ENCODE measurements at places on chromosomes 6 and 20.

DNA sequence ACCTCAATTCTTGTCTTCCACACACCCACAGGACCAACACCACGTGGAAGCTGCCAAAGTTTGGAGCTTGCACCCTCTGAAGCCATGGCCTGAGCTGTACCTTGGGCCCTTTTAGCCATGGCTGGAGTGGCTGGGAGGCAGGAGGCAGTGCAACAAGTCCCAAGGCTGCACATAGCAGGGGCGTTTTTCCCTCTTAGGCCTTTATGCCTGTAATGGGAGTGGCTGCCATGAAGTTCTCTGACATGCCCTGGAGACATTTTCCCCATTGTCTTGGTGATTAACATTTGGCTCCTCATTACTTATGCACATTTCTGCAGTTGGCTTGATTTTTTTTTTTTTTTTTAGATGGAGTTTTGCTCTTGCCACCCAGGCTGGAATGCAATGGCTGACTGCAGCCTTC lies 44.4 kb upstream of the SLC22A3 start:
- no peak for DNase-seq

GRCh38 chr20:47789081-47789763 lies 3.9 kb upstream of the SULF2 start:
- no peak for DNase-seq

DNA sequence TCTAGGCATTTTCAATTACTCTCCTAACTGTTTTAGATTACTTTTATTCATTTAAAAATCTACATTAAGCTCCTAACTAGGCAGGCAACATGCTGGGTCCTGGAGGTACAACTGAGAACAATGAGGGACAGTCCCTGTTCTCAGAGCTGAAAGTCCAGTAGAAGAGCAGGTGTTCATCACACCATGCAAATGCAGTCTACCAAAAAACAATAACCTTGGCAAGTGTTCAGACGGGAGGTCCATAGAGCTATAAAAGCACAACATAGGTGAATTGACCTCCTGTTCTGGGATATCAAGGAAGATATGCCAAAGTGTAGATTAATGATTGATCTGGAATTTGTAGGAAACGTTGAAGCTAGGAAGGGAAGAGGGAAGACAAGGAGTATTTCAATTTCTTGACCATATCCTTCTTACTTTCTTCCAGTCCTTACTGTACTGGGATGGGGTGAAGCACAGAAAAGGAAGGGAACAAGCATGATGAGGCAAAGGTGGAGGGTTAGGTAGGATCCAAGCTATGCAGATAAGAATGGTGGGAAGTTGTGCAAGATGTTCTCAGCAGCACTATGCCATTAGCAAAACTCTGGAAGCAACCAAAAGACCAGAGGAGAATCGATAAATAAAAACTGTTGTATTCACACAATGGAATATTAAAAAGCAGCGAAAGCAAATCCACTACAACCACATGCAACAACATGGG lies 485.7 kb upstream of the JARID2 start:
- DNase-seq, result no peak

DNA sequence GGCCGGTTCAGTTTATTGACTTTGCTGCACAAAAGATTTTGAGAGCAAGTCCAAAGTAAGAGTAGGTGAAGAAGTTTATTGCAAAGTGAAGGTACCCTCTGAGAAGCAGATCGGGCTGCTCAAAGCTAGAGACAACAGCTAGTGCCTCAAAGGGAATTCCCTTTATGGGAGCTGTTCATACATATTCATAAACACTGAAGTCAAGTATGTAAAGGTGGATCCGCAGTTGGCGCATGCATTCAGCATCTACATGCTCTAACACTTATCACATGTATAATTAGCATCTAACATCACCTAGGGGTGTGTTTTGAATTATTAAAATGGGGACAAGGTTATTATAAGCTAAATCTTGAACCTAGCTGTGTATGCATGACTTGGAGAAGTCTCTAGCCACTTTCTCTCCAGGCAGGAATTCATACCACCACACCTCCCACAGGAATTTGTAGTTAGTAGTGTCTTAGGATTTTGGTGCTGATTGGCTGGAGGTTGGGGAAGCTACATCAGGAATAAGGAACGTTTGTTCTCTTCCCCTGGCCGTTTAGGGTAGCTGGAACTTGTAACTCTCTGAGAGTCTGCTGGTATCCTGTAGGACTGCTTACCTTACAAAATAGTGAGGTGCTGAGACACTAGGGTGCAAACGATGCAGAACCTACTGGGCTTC lies 1633.9 kb downstream of the GRIK2 start:
- no peak for DNase-seq

DNA sequence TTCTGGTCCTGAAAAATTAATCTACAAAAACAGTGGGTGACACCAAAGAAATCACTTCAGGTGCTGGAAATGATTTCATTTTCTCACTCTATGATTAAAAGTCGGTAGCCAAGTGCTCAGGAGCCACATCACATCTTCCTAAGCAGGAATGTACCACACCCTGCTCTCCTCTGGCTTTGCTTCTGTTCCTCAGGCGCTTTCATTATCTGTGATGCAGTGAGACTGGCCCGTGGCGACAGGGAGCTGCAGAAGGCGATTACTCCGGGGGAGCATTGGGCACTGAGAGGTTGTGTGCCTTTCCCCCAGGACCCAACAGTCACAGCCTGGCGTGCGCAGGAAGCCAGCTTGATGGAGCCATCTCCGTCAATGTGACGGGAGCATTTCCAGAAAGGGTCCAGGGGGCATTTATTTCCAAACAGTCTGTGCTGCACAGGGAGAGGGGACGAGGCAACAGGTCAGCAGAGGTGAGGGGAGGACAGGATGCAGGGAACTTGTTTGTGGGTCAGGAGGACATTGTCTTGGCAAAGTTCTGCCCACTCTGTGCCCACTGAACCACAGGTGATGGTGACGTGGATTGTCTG lies 5.6 kb upstream of the ZNF831 start:
- DNase-seq, result no peak

DNA sequence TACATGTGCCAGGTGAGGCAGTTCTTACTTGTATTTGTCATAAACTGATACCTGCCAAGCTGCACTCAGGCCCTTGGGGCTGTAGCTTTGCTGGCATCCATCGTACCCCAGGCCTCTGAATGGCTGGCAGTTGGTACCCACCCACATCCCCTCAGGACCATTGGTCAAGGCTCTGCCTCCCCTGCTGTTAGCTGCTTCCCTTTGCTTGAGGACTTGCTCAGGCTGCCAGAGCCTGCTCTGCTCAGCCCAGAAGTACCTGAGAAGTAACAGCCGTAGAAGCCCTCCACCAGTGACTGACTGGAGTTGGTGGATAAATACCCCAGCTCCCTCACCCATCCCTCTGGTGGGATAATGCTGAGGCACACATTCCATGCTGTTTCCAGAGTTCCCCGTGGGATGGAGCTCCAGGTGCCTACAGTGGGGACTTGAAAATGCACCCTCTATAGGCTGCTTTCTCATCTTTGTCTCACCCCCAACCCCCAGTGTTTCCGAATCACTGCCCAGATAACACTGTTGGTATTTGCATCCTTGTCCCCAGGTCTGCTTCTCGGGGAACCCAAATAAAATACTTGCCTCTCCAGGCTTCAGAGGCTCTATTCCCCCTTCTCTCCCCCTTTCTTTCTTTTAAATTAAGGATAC lies 7.3 kb downstream of the EBF4 start:
- no peak for DNase-seq

DNA sequence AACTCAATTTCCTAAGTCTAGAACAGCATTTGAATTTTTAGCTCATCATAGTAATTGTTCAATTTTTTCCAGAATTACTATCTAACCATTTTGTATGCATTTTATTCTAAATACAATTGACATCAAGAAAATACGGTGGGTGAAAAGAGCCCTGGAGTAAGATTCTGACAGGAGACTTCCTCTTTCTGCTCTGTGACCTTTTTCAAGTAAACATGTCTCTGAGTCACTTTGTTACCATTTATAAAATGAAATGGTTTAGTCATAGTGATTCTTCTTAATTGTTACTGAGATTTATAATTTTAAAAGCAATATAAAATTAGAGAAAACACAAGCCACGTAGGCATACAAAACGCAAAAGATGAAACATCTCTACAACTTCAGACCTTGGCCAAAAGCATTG lies 80.2 kb downstream of the PLCB1 start:
- DNase-seq, result no peak

DNA sequence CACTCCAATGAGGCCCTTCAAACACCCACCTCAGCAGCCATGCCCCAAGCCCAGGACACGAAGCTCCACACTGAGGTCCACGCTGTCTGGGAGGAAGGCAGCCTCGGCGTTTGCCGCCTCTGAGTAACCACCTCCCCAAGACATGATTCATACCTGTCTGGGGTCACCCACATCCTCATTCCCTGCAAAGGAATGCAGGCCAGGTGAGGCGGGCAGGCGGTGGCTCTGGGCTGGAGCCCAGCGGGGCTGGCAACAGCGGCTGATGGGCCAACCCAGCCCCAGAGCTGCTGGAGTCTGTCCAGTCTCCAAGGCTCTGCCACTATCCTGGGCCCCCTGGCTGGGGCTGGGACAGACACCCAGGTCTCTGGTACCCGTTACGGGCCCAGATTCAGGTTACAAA lies 14.8 kb downstream of the PMEPA1 start:
- no peak for DNase-seq

DNA sequence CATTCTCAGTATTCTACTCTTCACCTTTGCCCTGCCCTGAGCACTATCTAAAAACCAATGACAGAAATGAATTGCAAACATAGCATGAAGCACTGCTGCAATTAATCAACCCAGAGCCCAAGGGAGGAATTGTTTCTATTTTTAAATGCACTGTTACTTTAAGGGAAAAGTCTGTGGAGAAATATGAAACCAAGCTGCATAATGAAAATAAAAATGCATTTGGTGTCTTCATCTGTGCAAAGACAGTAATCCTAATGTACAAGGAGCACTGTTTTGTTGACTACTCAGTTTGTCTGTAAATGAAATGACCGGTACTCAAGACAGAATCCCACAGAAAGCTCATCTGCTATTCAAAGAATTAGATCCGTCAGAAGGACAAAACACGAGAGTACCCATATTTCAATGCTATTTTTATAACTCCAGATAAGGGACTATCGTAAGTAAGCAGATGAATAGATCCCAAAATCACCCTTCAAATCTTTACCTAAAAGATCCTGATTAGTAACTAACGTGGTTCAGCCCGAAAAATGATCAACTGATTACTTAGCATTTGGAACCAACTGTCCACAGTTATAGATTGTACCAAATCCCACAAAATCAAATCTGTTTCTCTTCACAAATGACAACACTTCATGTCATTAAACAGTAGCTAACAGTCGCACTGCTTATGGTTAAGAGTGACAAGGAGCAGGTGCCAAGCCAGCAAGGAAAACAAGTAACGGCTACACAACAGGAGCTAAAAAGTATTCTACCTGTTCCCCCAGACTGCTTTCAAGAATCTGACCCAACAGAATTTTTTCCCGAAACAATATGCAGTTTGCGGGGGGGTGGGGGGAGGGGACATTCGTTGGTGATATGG lies 2.4 kb downstream of the KIF13A start:
- DNase-seq, result no peak

GRCh38 chr6:97136626-97137358 lies 146.2 kb downstream of the MMS22L start:
- no peak for DNase-seq

- DNase-seq, result no peak
Measured at GRCh38 chr6:73004861-73005260, 220.4 kb downstream of the KHDC1L start.

- DNase-seq, result no peak
Measured at GRCh38 chr6:73951183-73951582, 255.2 kb downstream of the CD109 start.

- no peak for DNase-seq
Measured at GRCh38 chr6:145699462-145699861, 35.9 kb downstream of the EPM2A start.

GRCh38 chr6:77930382-77930781 lies 277.5 kb downstream of the MEI4 start:
- no peak for DNase-seq

- no peak for DNase-seq
Measured at GRCh38 chr20:53914781-53915445, 155.5 kb downstream of the BCAS1 start.

DNA sequence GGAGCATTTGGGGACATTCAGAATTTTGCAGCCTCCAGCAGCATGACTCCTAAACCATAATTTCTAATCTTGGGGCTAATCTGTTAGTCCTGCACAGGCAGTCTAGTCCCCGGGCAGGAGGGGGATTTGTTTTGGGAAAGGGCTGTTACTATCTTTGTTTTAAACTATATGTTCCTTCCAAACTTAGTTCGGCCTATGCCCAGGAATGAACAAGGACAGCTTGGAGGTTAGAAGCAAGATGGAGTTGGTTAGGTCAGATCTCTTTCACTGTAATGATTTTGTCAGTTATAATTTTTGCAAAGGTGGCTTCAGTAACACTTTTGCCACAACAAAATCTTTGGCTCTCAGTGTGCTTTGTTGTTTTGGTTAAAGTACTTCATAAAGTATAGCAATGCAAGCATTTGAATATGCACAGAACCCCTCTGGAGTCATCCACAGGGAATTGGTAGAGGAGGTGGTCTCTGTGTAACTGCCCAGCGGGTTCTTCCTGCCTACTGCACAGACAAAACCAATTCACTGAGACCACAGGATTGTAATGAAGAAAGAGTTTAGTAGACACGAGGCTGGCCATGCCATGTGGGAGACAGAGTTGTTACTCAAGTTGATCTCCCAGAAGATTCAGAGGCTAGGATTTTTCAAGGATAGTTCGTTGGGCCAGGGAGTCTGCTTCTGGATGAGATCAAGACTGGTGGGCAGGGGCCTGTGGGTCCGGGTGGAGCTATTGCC lies 224.1 kb upstream of the MYLIP start:
- DNase-seq, result no peak

GRCh38 chr6:129685662-129686031 lies 24.3 kb downstream of the ARHGAP18 start:
- no peak for DNase-seq

DNA sequence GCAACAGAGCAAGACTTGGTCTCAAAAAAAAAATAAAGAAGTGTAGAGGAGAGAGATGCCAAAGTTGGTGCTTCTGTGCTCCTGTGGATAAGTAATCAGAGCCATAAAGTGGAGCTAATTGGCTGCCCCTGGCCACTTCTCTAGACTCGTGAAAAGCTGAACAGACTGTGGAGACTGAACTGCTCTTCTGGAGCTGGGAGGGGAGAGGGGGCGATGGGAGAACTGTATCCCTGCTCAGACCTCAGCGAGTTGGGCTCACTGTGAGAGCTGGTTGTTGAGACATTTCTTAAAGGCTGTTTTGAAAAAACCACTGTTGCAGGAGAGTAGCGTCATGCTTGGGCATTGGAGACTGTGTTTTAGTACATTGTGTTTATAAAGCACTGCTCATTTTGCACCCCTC lies 125.7 kb downstream of the TCP11 start:
- no peak for DNase-seq

DNA sequence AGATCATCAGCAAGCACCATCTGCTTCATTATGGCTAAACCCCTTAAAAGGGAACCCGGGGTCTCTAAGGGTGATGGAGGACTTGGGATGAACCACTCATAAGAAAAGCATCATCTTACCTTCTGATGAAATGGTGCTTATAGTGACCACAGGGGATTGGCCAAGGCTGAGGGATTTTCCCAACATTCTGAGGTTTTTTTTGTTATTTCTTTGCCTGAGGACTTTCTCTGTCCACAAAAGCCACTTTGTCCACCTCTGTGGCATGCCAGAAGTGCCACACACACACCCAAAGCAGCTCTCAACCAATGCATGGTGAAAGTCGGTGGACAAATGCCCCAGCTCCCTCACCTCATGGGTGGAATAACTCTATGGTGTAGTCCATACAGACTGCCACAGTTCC lies 79.3 kb upstream of the TOP1 start:
- DNase-seq, result no peak

- peak; percentile 70 for DNase-seq
Measured at GRCh38 chr6:52286798-52287432, 2.4 kb upstream of the MCM3 start.

GRCh38 chr6:127893541-127893940 lies 7.3 kb downstream of the THEMIS start:
- DNase-seq, result no peak

GRCh38 chr6:148263010-148263409 lies 79.6 kb upstream of the SASH1 start:
- no peak for DNase-seq

All from tibial nerve (tissue), 4 donors.